Activated T-cell treated with anti-CD3 and anti-CD28 coated beads for 48 hours (primary cell): ENCODE measurements at places on chromosomes 1 and 21.
A peak's percentile ranks its signal among the peaks of the same experiment; 100 is the strongest.

GRCh38 chr21:42845296-42845965, 33.9 kb downstream of the WDR4 start:
- DNase-seq: no peak

- no peak for DNase-seq
These were observed 58.1 kb downstream of the PTP4A2 start for GRCh38 chr1:31879981-31880608.

GRCh38 chr1:226558036-226558650, 9.6 kb downstream of the STUM start:
- DNase-seq: no peak

DNA sequence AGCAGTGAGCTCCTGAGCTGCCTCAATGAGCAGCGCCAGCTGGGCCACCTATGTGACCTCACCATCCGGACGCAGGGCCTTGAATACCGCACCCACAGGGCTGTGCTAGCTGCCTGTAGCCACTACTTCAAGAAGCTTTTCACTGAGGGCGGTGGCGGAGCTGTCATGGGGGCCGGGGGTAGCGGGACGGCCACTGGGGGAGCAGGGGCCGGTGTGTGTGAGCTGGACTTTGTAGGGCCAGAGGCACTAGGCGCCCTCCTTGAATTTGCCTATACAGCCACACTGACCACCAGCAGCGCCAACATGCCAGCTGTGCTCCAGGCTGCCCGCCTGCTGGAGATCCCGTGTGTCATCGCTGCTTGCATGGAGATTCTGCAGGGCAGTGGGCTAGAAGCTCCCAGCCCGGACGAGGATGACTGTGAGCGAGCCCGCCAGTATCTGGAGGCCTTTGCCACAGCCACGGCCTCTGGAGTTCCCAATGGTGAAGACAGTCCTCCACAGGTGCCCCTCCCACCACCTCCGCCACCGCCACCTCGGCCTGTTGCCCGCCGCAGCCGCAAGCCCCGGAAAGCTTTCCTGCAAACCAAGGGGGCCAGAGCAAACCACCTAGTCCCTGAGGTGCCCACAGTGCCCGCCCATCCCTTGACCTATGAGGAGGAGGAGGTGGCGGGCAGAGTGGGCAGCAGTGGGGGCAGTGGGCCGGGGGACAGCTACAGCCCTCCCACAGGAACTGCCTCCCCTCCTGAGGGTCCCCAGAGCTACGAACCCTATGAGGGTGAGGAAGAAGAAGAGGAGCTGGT, 12.3 kb downstream of the ZBTB7B start:
- DNase-seq: no peak

DNA sequence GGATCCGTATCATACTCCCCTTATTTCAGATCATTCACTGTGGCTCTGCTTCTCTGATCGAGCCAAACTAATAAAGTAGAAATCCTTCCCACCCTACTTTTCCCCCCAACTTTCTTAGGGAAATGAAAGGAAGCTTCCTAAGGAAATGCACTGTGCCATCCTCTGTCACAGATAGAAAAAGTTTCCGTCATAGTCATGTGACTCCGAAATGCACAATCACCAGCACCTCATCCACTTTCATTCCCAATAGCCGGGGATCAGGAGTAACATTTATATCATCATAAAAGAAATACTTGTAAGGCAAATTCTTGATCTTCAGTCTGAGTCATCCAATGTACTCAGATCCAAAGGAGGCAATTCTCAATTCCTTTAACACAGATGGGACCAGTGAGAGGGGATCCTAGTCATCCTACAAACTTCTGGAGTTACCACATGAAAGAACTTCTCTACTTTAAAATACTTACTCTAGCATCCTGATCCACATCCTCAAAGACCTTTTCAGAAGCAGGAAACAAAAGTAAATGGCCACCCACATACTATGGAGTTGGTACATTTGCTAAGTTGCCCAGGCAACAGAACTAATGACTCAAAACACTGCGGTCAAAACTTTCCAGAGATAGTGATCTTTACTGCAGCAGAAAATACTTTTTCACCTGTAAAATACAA, 97.8 kb upstream of the ZC3H11B start:
- DNase-seq: no peak

DNA sequence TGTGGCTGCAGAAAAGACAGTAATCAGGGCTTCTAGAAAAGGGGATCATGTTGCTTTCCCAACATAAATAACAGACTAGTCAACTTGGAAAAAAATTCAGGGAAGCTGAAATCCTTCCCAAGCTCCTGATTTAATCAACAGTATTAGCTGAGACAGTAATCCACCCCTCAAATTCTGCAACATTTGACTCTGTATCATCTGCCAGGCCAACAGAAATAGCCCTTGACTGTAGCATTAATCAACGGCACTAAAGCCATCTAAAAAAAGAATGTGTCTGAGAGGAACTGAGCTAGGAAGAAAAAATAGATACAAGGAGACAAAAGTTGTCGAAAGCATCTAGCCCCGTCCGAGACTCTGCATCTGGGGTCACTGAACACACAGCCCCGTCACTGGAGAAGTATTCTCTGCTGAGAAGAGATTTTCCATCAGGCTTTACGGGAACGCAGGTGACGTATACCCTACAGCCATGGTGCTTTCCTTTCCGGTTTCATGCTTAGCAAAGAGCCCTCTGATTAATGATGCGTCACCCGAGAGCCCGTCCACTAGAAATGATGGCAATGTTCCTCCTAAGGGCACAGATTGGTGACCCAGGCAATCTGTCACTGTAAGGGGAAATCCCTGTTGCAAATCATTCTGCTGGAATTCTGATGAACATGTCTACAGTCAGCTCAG, 42.1 kb upstream of the TP53BP2 start:
- no peak for DNase-seq

DNA sequence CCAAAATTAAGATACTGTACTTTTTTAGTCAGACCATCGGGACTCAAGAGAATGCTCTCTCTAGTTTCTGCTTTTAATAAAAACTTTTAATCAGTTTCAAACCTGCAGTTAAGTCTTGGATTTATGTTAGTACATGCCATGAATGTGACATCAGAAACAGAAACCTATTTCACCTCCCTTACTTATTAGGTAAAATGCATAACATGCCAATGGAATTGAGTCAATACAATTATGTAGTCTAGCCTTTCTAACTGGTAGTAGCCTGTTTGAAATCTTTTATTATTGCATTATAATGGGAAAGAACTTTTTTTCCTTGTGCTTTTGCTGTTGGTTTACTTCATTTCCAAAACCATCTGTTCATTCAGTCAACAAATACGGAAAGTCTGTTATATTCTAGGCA, 4.8 kb downstream of the PHACTR4 start:
- no peak for DNase-seq

GRCh38 chr1:18849261-18849711, 10.2 kb downstream of the TAS1R2 start:
- DNase-seq: no peak

- no peak for DNase-seq
These were observed 3.2 kb downstream of the ANGPTL1 start for GRCh38 chr1:178867670-178868069.

- DNase-seq: no peak
These were observed 48.2 kb downstream of the SLC9C2 start for GRCh38 chr1:173554541-173555250.

- DNase-seq: no peak
These were observed 151.1 kb downstream of the LYPLAL1 start for GRCh38 chr1:219324629-219325367.

DNA sequence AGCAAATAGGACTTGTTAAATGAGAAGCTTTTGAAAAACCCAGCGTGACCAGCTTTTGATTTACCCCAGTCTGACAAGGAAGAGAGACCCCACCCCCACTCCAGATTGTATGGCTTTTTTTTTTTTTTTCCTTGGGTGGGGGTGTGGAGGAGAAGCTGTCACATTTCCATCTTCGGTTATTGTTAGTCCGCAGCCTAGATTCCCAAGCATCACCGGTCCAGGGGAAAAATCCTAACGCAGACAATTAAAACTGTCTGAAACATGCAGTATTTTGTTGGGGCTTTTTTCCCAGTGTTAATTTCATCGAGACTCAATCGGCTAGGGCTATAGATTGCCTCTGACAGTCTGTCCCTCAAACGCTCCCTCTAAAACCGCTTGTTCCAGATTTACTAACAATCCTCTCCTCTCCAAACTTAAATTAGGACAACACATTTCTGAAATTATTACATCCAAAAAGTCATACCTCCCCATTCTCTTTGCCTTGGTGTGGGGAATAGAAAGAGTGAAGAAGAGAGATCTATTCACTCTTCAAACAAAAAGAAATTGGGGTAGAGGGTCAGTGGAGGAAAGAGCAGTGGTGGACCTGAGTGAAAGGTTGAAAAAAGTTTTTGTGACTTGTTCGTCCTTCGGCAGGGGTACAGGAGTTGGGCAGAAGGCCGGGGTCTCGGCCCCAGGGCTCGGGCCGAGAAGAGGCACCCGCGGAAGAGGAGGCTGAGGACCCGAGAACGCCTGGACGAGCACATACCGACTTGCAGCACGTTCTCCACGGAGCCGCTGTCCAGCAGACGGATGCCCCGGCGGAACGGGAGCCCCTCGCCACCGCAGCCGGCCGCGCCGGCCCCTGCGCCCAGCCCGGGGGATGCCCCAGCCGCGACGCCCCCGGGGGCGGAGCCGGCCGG, 1.1 kb downstream of the ZSWIM5 start:
- DNase-seq: peak; percentile 11

GRCh38 chr1:161994175-161994668, 29.4 kb downstream of the OLFML2B start:
- no peak for DNase-seq

DNA sequence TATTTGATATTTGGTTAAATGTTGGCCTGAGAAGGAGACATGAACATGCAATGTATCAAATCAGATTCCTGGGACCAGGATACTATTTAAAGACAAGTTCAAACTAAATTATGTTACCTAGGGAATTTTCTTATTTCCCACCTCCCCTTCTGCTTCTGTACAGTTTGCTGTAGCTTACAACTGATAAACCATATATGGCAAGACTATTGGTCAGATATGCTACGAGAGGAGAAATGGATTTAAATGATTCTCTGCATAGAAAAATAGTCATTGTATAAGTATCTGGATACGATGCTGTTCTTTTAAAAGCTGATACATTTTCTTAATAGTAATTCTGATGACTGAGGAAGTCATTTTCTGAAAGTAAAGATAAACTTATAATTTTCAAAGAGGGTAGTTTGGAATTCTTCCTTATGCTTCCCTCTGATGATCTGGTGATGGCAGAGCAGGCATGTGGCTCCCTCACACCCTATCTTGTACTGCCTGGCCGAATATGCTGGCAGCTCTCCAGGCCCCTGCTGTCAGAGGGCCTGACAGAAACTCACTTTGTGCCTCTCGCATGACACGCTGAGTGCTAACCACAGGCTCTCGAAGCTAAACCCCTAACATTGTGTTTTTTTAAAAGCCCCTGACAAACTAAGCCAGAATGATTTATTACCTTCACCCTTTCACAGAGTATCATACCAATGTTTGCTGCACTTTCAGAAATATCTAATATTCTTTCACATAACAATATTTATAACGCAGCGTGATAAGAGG, 19.4 kb downstream of the RRP15 start:
- DNase-seq: no peak

GRCh38 chr1:192762265-192762664, 46.6 kb upstream of the RGS2 start:
- DNase-seq: no peak

DNA sequence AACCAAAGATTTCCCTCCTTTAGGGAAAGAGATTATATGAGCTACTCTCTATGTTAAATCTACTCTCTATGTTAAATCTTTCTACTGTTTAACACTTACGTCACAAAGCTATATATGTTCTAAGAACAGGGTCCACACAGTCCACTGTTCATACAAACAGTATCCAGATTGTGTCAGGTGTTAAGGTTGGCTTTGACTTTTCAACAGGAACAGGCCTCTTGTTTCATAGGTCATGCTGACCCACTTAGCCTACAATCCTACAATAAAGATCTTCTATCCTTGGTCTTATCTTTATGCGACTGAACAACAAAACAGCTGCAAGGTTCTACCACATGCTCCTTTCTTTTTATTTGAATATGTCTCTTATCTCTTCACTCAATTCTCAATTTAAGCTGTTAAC, 134.9 kb downstream of the LTN1 start:
- no peak for DNase-seq

- DNase-seq: peak; percentile 15
These were observed 6.0 kb downstream of the FCRLB start for GRCh38 chr1:161727256-161727924.

DNA sequence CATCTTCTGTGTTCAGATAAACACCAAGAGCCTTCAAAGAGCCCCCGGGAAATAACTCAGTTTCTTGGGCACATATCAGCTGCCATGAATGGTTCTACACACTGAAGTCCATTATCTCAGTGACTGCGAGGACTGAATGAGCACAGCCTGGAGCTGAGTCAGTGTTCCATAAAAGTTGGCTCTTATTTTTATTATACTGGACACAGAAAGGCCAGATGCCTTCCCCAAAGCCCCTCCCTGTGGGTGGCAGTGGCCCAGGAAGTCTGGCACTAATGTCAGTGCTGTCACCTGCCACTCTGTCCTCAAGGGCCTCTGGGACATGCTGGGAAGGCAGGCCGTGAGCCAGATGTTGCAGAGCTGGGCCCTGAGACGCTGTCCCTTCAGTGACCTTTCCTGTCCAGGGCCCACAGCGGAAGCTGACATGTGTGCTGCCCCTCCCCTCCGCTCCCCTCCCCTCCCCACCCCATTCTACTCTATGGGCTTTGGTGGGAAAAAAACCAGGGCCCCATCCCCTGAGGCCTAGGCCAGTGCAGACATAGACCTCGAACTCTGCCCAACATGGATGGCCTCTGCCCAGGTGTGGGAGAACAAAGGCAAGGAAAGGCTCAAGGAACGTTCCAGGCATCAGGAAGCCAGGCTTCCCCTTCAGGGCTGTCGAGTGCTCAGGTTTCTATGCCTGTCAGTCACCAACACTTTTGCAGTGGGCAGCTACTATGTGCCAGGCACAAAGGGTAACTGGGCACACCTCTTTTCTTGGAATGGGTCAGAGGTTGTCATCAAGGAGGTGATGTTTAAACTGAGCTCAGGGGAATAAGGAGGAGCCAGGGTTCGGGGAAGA, 22.4 kb upstream of the NPPB start:
- no peak for DNase-seq

DNA sequence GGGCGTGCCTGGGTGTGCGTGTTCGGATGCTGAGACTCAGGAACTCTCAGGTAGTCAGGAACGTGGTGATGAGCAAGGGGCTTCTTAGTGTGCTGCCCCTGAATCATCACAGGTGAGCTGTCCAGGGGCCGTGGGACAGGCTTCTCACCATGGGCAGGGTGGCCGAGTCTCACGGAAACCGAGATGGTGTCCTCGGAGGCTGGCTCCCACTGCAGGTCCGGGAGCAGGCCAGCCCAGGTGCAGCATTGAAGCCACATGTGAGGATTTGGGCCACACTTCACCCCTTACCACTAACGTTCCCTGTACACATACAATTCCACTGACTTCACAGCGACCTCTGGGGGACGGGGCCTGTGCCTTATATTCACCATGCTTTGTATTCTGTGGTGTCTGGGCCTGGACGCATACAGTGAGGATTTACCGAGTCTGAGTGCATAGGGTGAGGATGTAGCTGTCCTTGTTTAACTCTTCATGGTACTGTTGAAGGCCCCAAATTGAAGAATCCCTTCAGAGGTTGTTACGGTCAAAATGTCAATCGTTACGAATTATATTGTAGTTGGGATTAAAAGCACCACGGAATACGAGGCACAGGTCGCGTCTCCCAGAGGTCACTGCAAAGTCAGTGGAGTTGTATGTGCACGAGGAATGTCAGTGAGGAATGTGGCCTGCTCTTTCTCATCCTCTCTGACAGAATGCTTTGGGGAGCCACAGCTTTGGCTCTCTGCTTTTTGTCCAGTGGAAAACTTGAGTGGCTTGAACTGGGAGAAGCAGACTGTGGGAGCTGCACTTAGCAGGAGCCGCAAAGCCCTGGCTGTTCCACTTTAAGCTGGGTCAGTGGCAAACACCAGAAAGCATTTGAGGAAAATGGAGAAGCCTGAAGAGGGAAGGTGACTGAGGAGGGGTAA, 95.3 kb downstream of the MTR start:
- DNase-seq: no peak

- no peak for DNase-seq
These were observed 47.5 kb upstream of the FOXO6 start for GRCh38 chr1:41313661-41314131.
